ENCODE measurements at places on chromosomes 3 and 15.
A peak's percentile ranks its signal among the peaks of the same experiment; 100 is the strongest.

DNA sequence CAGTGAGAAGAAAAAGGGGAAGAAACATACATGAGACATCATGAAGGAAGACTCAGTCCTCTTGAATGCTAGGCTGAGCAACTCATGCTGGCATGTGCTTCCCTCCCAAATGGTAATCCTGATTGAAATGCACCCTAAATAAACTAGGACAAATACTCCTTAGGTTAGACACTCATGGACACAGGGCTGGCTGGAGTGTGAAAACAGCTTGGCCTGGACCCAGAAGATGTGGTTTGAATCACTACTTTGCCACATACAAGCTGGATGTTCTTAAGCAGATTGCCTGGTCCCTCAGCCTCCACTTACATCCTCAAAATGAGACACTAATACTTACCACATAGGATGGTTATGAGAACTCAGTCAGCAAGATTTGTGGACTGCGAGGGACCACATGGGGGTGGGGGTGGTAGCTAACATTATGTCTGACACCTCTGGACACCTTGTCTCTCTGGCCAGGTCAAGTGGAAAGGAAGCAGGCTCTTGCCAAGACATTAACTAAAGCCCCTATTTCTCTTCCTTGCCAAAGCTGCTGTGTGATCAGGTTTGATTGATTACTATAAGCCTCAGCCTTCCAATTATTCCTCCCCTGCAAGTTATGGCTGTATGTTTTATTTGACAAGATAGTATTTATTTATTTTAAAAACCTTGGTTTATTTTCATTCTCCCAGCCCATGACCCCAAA lies 138.9 kb upstream of the SLC7A14 start:
- no peak for DNase-seq

GRCh38 chr3:184491011-184491576 lies 70.5 kb upstream of the EPHB3 start:
- DNase-seq = no peak

GRCh38 chr3:127543441-127543840 lies 47.1 kb downstream of the TPRA1 start:
- DNase-seq = no peak

DNA sequence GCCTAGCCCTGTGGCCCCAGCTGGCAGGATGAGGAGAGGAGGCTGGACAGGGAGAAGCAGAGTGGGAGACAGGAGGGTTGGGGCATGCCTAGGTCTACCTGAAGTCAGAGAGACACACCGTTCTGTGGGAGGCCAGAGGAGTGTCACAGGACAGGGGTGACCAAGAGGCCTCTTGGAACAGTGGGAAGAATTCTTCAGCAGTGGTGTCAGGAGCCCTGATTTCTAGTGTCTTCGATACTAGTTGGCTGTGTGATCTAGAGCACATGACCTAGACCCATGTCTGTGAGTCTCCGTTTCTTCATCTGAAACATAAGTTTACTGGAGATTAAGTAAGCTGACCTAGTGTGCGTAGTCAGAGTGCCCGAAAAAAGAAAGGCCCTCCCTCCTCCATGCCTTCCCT lies 92.2 kb downstream of the EEFSEC start:
- DNase-seq = no peak

- no peak for DNase-seq
These were observed 536.0 kb upstream of the TBL1XR1 start for GRCh38 chr3:177733233-177733632.

DNA sequence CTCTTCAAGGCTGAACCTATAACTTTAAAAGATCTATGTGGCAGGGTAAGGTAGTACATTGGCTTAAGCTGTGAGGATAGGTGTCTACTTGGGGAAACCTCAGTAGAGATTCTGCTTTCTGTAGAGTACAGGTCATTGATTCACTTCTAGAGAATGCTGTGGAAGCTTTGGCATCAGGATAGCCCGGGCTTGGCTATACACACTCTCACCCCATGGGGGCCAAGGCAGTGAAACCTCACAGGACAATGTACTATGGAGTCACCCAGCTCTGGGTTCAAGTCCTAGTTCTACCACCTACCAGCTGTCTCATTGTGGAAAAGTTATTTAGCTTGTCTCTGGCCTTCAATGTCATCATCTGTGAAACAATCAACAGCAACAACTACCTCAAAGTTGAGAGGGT lies 9.0 kb downstream of the MTFMT start:
- DNase-seq = no peak

DNA sequence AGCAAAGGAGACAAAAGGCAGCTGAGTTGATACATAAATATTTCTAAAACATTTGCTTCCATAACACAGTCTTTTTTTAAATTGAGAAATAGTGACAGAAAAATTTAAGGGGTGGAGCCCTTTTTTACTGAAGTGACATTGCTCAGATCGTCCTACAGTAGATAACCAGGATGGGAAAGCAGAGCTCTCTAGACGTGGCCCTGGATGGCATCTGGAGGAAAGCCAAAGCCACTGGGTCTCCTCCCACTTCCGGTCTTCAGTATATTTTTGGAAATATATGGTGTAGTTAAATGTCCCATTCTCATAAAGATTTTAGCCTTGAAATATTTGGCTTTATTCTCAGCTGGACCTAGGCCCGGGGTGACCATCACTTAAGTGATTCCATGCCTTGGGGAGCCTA lies 326.1 kb downstream of the ZNF621 start:
- DNase-seq = no peak

- DNase-seq = no peak
These were observed 44.9 kb upstream of the GABRG3 start for GRCh38 chr15:26926081-26926480.

DNA sequence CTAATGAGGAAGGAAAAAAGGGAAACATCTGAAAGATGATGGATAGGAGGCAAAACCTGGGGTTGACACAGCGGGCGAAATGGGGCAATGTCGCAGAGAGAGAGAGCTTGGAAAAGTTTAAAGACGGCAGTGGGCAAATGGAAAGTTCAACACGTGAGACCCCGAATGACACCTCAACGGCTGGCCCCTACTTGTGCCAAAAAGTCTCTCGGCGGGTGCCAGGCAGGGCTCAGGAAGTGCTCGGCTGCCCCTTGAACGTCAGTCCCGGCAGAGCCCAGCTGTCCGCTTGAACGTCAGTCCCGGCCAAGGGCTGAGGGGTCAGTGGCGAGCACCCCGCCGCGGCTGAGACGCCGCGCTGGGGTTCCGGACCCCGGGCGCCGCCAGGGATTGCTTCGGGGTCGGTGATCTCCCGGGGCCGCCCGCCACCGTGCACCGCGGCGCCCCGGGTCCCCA lies 658 bp downstream of the EOGT start:
- DNase-seq = peak; percentile 72

DNA sequence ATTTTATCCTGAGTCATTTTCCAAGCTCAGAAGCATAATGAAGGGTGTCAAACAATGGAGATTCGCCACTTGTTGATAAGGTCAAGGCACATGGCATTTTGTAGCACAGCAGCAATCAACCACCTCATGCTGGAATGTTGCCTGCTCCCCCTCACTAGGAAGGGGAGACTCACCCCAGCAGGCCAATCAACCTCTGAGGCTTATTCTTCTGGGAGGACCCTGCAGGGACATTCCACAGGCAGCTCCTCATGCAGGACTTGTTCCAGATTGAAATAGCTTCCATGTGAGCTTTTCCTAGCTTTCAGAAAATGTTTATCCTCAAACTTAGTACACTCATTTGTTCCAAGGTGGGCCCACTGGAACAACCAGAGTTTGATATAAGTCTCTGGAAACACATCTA lies 77.6 kb downstream of the SSR3 start:
- no peak for DNase-seq

DNA sequence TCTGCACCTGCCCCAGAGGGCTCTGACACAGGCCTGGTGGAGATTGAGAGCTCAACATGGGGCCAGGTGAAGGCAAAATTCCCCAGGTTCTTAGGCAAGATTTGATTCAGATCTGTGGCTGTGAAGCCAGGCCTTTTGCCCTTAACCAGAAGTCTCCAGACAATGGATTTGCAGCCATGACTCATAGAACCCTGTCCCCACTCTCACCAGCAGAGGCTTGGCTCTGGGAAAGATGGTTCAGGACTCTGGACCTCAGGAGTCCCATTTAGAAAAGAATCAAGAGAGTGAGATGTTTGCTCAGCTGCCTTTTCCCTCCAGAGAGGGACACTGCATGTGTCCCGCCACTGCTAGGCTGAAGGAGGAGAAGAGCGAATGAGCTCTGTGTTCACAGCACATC lies 361.4 kb upstream of the ICE2 start:
- no peak for DNase-seq

GRCh38 chr3:57007521-57008460 lies 52.7 kb upstream of the SPATA12 start:
- no peak for DNase-seq

- no peak for DNase-seq
These were observed 27.7 kb downstream of the DLG1 start for GRCh38 chr3:197270558-197271317.

- no peak for DNase-seq
These were observed 16.0 kb downstream of the FBLN2 start for GRCh38 chr3:13564751-13565560.

DNA sequence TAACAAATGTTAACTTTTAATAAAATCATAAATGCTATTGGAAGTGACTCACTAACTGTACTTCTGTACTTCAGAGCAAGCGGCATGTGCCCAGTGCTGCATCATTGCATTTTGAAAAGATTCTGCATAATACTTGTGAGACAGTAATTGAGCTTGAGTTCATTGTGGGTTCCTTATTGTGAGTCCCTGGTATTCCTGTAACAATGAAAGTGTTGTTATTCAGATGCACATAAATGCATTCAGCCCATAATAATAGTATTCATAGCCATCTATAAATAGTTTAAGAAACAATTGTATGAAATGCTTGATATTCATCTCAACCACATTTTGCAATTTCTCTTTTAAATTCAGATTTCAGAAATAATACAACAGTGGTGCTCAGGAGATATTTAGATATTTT lies 976.4 kb downstream of the CADM2 start:
- no peak for DNase-seq

GRCh38 chr15:39621210-39621609 lies 40.3 kb downstream of the THBS1 start:
- no peak for DNase-seq

DNA sequence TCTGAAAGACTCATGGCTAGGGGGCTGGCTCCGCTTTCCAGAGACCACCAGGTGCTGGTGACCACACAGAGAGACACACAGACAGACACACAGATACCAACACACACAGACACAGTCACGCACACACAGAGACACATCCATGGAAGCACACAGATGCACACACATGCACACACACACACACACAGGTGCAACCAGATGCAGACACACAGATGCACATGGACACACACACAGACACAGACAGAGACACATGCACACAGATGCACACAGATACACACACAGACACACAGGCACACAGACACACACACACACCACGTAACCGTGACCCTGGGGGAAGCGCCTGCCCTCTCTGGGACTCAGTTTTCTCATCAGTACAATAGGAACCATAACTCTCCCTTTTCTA lies 132.2 kb downstream of the WNT7A start:
- no peak for DNase-seq

DNA sequence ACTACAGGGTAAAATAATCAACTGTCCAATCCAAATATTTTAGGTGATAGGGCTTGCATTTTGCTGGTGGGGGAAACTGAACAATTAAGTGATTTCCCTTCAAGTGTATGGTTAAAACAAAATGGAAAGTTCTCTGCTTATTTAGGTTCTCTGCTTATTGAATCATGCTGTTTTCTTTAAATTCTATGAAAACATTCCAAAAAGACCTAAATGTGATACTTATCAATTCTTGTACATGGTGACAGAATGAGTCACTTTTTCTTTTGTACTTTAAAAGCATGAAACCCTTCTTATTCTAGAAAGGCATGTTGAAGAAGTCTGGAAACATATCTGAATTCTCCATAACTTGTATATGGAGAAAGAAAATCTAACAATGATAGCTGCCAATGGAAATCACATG lies 192.6 kb downstream of the FMN1 start:
- no peak for DNase-seq

- DNase-seq = no peak
These were observed 735.8 kb downstream of the ZPLD1 start for GRCh38 chr3:103170651-103171050.

GRCh38 chr15:36689012-36689321 lies 109.5 kb downstream of the CDIN1 start:
- no peak for DNase-seq

GRCh38 chr15:68190048-68190447 lies 15.1 kb downstream of the CALML4 start:
- DNase-seq = no peak

- no peak for DNase-seq
These were observed 6.3 kb upstream of the EIF3J start for GRCh38 chr15:44530653-44531052.

DNA sequence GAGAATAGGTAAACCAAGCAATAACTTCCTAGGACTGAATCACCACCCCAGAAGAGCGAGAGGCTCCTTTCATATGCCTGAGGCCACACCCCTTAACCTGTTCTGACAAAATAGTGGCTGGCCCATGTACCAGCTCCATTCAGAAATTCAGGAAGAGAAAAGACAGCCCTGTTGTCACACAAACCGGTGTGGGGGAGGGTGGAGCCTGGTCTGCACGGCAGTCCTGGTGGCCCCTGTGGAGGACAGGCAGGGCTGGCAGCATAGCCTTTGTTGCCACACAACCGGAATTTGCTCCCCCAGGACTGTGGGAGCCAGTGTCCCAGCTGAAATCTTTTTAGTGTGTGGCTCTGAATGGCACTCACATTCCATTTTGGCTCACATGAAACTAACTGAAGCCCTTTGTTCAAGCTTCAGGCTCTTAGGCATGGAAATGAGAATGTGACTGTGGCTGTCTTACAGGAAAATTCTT lies 23.8 kb downstream of the RLBP1 start:
- DNase-seq = no peak

GRCh38 chr3:31432897-31433678 lies 99.6 kb upstream of the STT3B start:
- no peak for DNase-seq

GRCh38 chr15:63367390-63367789 lies 14.3 kb downstream of the CA12 start:
- no peak for DNase-seq

DNA sequence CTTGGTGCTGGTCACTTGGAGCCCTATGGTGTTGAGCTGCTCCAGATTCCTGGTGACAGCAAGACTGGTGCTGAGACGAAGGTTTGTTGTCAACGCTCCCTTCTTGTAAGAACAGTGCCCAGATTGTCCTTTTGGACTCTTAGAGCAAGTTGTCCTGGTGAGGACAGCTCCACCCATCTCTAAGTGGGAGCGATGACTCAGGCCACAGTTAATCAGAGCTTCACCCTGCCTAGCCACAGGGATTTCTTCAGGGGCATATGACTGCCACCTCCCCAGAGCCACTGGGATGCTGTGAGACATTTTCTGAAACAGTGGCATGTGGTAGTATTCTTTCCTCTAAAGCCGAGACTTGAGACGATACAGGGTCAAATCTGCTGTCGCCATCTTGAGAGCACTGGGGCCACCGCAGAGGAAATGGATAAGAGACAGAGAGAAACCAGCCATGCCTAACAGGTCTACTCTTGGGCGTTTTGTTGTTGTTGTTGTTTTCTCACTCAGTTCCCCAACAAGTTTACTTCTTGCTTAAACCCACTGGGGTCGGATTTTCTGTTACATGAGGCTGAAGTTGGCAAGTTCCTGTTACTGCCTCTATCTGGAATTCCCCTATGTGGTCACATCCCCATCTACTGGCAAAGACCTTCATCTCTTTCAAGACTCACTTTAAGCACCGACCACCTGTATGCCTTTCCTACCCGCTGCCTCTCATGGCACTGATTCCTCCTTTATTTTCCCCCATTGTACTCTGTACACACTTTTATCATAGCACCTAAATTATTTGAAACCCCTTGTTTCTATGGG lies 16.0 kb upstream of the PCOLCE2 start:
- DNase-seq = peak; percentile 30

Data from GM10248 (cell line).